ENCODE measurements at places on chromosomes 3 and 15. TPM values are rescaled to one million over a fixed set of nuclear protein-coding genes. Genes with fewer than 3 reads are reported as not detected.

GXYLT2 gene
- 7.4 TPM for total RNA-seq

PFN2 gene
- total RNA-seq: 233 TPM

DNA sequence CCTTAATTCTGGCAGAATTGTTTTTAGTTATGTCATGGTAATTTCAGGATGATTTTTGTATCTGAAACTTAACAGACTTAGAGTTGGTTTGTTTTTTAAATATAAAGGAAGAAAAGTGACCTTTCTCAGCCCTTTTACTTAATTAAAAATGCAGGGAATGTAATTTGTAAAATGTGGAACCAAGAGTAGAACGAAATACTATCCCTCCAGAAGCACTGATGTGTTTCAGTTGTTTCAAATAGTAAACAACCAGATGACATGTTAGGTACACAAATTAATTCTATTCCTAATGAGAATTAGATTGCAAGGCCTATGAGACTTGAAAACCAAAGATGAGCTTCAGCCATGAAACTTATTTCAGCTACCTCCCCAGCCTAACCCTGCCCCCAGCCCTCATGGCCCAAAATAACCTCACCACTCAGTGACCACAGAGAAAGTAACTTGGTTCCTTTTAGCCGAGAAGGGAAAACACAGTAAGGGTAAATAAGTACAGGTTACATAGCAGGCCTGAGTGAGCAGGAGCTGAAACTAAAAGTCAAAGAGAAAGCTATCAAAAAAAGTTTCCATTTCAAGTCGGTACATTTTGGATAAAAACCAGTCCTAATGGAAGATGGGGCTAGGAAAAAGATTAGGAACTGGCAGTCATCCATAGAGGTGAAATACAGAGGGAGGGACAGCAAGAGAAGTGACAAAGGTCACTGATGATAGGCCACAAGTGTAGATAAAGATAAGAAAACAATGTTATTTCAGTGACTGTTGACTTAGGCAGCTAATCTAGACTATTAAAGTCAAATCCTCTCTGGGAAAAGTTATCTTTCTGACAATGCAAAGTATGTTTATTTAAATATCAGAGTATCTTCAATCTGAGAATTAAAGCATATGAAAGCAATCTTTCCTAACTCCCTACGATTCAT is 23.2 kb downstream of the SENP8 start:
- H3K27me3 ChIP-seq: peaks cover 41% of the 10 kb centered on the region
- peaks cover 10% of the 10 kb centered on the region for H3K4me1 ChIP-seq
- H3K4me3 ChIP-seq: no peak overlapping the region
- peaks cover 7% of the 10 kb centered on the region for H3K36me3 ChIP-seq

GPR149 gene
- total RNA-seq: not detected

- H3K4me3 ChIP-seq: no peak overlapping the region
- H3K4me1 ChIP-seq: no peaks in the 10 kb centered on the region
- H3K36me3 ChIP-seq: peaks cover 2% of the 10 kb centered on the region
- H3K27me3 ChIP-seq: no peaks in the 10 kb centered on the region
- no peak overlapping the region for H3K27ac ChIP-seq
Observed at GRCh38 chr3:116331380-116331779, 113.9 kb downstream of the LSAMP start.

All from progenitor cell of endocrine pancreas (in vitro differentiated cells).